Chondrocyte (in vitro differentiated cells): ENCODE measurements at places on chromosomes 11 and 22.

DNA sequence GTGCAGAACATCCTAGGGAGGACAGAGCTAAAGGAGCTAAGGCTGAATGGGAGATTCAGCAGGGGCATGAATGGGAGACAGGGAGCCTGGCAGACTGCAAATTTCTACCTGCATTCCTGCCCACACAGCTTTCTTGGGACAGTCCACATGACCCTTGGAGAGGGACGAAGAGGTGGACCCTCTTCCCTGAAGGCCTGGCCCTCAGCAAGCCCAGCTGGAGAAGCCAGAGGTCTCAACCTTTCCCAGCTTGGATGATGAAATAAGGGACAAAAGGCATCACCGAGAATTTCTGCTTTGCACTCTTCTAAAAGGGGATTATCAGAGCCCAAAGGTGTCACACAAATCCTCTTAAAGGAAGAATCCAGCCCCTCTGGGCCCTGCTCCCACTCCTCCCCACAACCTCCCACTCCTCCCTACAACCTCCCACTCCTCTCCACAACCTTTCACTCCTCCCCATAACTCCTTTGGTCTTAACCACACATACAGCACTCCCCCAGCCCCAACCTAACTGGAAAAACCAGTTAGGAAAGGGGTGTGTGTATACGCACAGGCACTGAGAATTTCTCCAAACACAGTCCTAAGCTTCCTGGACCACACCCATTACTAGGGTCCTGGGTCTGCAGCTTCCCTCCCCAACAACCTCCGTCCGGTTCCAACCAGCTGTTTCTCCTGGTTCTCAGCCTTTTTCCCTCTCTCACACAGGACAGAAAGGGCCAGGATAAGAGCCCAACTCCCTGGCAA is 38.4 kb downstream of the RPL27A start:
- no peak for DNase-seq

DNA sequence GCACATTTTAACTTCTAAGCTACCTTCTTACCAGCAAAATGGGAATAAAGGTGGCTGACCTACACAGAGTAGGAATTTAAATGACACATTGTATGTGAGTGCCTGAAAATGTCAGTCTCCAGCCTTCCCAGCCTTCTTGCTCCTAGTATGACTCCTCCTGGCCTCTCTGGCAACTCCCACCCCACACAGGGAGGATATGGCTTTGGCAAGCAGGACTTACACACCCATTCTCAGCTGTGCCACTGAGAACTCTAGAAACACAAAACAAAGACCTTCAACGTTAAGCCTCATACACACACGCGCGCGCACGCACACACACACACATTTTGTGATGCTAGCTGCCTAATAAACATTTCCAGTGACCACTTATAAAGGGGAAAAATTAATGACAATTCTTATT is 65.8 kb downstream of the PACSIN2 start:
- DNase-seq, result no peak

DNA sequence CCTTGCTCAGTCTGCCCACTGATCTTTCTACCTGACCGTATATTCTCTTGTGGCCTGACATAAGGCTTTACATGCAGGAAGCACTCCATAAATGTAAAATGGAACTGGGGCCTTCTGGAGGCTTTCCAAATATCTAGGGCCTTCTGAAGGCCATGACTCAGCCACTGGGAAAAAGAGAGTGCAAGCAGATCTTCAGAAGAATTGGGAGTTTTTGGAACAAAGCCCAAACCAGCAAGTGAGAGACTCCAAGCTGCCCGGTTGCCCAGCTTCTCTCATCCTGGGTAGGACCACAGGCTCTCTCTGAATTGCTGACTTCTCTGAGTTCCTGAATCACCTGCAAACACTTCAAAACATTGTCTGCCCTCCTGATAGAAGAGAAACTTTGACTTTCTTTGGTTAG is 107.9 kb upstream of the BMAL1 start:
- no peak for DNase-seq

DNA sequence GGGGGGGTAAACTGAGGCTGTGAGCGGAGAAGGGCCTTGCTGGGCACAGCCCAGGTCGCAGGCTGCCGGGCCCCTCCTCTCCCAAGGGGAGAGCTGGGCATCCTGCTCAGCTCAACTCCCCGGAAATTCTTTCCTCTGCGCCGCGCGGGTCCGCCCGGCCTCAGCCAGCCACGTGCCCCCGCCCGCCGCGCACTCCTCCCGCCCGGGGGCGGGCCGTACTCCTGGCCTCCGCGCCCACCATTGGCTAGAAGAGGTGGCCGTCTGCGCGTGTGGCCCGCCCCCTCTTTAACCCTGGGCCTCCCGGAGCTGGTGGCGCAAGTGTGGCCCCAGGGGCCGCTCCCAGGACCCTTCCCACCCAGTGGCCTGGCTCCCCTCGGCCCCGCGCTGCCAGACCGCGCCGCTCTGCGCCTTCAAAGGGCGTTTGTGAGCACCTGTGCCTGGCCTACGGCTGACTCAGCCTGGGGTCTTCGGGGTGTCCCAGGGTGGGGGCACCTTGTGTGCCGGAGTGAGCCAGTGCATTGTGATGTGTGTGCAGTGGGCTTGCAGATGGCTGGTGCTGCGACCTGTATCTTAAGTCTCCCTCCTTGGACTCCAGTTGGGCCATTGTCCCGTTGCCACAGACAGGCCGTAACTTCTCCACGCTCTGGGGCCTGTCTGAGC is 2.0 kb downstream of the MRGPRF start:
- peak; percentile 75 for DNase-seq

GRCh38 chr11:48081151-48082010 is 101.0 kb downstream of the PTPRJ start:
- no peak for DNase-seq

- DNase-seq, result no peak
Observed at GRCh38 chr11:114395736-114396135, 4.6 kb downstream of the C11orf71 start.

GRCh38 chr11:114964676-114965214 is 286.4 kb downstream of the NXPE2 start:
- DNase-seq, result no peak

DNA sequence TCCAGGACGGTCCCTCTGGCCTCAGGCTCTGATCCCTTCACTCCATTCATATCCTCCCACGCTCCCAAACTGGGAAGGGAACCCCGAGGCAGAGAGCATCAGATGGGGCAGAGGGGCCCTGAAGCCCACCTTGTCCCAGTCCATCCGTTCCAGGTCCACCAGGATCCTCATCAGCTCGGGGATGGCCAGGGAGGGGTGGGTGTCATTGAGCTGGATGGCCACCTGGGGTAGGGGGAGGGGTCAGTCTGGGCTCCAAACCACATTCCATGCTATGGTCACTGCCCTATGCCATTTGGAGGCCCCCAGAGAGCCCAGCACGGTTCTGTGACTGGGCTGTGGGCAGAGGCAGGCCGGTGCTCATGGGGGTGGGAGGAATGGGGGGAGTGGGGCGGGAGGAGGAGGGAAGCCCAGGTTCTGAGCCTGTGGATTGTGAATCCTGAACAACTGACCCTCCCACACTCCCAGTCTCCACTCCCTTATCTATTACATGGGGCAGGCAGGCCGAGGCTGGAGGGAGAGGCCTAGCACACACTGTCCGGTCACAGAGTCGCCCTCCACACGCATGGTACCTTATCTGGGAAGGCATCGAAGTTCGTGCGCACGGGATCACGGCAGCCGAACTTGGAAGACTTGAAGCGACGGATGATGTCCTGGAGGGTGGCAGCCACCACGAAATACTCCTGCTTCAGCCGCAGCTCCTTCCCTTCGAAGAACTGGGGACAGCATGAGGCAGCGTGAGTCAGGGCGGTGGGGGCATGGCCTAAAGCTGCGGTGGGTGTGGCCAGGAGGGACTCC is 5.5 kb downstream of the PYGM start:
- peak; percentile 75 for DNase-seq

- no peak for DNase-seq
Observed at GRCh38 chr11:27209562-27210005, 153.4 kb downstream of the CCDC34 start.

DNA sequence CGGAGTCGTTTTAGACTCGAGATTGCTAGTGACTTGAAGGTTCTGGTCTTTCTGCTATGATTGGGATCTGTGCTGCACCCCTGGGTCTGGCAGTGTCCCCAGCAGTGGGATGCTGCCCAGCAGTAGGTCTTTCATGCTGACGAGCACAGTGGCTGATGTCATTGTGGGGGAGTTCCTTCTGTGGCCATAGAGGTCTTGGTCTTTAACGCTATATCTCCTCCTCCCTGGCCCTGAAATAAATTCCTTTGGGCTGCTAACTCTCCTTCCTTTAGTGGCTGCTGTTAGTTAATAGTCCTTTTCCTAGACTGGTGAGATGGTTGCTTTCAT is 136.3 kb downstream of the TEAD1 start:
- DNase-seq, result no peak

- DNase-seq, result no peak
Observed at GRCh38 chr22:45717789-45718188, 46.2 kb downstream of the ATXN10 start.

GRCh38 chr11:59283825-59284772 is 71.4 kb upstream of the MPEG1 start:
- no peak for DNase-seq

DNA sequence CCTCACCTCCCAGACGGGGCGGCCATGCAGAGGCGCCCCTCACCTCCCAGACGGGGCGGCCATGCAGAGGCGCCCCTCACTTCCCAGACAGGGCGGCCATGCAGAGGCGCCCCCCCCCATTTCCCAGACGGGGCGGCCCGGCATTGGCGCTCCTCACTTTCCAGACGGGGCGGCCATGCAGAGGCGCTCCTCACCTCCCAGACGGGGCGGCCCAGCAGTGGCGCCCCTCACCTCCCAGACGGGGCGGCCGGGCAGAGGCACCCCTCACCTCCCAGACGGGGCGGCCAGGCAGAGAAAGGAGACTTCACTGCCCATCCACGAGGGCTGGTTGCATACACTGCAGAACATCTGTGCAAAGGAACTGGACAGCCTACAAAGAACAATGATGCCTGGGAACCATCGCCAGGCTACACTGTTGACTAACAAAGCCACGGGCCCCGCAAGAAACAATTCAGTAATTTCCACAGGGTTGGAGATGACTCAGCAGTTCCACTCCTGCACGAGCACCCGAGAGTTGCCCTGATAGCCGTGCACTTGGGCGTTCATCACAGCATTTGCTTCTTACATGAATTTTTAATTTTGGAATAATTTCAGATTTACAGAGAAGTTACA is 58.7 kb downstream of the CTTN start:
- no peak for DNase-seq

DNA sequence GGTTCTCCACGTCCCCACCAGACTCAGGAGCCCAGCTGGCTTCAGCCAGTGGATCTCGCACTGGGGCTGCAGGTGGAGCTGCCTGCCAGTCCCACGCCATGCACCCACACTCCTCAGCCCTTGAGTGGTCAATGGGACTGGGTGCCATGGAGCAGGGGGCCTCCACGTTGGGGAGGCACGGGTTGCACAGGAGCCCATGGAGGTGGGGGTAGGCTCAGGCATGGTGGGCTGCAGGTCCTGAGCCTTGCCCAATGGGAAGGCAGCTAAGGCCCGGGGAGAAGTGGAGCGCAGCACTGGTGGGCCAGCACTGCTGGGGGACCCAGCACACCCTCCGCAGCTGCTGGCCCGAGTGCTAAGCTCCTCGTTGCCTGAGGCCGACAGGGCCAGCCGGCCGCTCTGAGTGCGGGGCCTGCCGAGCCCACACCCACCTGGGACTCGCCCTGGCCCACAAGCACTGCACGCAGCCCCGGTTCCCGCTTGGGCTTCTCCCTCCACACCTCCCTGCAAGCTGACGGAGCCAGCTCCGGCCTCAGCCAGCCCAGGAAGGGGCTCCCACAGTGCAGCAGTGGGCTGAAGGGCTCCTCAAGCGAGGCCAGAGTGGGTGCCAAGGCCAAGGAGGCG is 258.5 kb upstream of the PDGFD start:
- peak; percentile 91 for DNase-seq

GRCh38 chr11:61959678-61960077 is 7.8 kb downstream of the FTH1 start:
- DNase-seq, result peak; percentile 13

GRCh38 chr11:34488855-34489557 is 24.6 kb downstream of the ELF5 start:
- no peak for DNase-seq

DNA sequence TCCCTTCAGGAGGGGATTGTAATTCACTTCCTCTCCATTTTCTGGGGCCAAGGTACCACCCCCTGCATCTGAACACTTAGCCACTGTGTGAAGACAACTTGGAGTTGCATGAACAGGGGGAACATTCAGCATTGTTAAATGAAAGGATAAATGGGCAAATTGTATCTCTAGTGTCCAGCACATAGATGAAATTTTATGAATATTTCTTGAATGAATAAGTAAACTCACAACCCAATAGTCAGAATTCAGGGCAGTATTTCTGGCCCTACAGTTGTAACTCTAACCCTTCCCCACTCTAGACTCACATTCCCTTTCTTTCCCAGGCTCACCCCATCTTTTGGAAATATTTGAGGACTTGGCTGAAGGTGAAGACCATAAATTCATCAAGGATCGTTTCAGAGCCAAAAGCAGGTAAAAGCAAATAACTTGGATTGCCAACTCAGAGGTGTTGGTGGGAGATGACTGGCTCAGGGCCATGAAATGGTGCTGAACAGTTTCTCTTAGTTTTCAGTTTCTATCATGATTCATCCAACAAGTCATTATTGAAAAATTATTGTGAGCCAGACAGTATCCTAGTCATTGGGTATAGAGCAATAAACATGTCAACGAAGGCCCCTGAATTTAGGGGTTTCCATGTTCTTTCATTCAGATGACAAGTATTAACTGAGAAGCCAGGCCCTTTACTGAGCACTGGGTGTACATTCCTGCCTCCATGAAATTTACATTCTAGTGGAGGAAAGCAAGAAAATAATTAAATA is 33.3 kb upstream of the ZC3H12C start:
- no peak for DNase-seq

- DNase-seq, result no peak
Observed at GRCh38 chr11:91563176-91563575, 661.4 kb upstream of the FAT3 start.

GRCh38 chr22:23392420-23393121 is 187.5 kb downstream of the IGLL1 start:
- DNase-seq, result no peak

DNA sequence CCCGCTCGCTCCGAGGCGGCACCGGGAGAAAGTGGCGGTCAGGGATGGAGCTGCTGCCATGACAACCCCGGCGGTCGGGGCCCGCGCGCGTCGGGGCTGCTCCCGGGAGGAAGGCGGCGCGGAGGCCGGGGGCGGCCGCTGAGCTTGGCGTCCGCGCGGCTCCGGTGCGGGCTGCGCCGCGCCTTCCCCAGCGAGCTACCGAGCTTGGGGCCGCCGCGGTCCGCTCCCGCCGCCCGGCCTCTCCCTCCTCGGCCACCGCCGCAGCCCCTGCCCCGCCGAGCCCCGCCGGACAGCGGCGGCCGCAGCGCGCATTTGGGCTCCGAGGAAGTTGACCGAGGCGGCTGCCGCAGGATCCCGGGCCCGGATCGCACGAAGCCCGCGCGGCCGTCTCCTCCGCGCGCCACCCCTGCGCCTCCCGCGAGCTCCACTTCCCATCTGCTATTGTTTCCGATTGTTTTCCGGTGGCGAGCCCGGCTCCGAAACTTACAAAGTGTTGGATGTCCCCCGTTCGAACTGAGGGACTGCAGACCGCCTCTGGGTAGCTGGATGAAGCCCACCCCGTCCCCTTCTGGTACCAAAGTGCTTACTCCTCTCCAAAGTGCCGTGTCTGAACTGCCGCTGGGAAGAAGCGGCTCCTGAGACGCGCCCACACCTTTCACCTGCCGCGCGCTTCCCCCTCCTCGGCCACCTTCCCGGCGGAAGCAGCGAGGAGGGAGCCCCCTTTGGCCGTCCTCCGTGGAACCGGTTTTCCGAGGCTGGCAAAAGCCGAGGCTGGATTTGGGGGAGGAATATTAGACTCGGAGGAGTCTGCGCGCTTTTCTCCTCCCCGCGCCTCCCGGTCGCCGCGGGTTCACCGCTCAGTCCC is 540.3 kb downstream of the NTM start:
- no peak for DNase-seq
